ENCODE measurements at places on chromosomes 7 and 10.

- no peak for DNase-seq
Observed at GRCh38 chr10:118332236-118332635, 9.9 kb downstream of the FAM204A start.

GRCh38 chr7:107579554-107579884 is 527 bp upstream of the BCAP29 start:
- no peak for DNase-seq

DNA sequence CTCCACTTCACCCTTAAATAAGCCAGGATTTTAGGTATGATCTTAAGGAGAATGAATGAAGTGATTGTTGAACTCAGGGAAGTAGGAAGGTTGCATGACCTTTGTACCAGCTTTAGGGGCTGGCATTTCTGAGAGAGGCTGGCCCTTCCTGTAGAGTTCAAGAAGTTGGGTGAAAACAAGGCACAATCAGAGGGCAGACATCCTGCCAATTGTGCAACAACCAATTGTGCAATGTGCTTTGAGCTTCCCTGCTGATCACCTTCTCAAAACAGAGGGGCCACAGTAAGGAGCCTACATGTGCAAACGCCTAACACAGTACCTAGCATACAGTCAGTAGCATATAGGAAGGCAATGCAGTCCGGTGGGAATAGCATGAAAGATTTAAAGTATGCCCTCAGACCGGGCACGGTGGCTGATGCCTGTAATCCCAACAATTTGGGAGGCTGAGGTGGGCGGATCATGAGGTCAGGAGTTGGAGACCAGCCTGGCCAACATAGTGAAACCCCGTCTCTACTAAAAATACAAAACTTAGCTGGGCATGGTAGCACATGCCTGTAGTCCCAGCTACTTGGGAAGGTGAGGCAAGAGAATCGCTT is 5.4 kb downstream of the CPVL start:
- DNase-seq: peak; percentile 38

- DNase-seq: no peak
Observed at GRCh38 chr7:127556404-127556803, 29.0 kb downstream of the GCC1 start.

GRCh38 chr10:118439824-118440223 is 97.7 kb upstream of the FAM204A start:
- no peak for DNase-seq

- no peak for DNase-seq
Observed at GRCh38 chr7:149427096-149427680, 33.7 kb downstream of the ZNF777 start.
